Osteoblast (primary cell): ENCODE measurements at places on chromosomes 7 and 10. TPM values are rescaled to one million over a fixed set of nuclear protein-coding genes. Genes with fewer than 3 reads are reported as not detected.
A peak's percentile ranks its signal among the peaks of the same experiment; 100 is the strongest.

Gene CPVL
- total RNA-seq, result 0.36 TPM in 1 of 2 replicates, not detected in the other

Gene NUTM2A
- total RNA-seq, result 0.59 and 0.72 TPM in 2 replicates

Gene ZNF25
- total RNA-seq, result 16.6 and 18.6 TPM in 2 replicates

Gene ARMC3
- total RNA-seq, result under 0.01 TPM in 1 of 2 replicates, not detected in the other

Gene GRID2IP
- total RNA-seq, result under 0.01 TPM in 1 of 2 replicates, not detected in the other

Gene ZNF804B
- not detected in 2 replicates for total RNA-seq

Gene ADCY1
- total RNA-seq, result 0.59 and 1.1 TPM in 2 replicates

DNA sequence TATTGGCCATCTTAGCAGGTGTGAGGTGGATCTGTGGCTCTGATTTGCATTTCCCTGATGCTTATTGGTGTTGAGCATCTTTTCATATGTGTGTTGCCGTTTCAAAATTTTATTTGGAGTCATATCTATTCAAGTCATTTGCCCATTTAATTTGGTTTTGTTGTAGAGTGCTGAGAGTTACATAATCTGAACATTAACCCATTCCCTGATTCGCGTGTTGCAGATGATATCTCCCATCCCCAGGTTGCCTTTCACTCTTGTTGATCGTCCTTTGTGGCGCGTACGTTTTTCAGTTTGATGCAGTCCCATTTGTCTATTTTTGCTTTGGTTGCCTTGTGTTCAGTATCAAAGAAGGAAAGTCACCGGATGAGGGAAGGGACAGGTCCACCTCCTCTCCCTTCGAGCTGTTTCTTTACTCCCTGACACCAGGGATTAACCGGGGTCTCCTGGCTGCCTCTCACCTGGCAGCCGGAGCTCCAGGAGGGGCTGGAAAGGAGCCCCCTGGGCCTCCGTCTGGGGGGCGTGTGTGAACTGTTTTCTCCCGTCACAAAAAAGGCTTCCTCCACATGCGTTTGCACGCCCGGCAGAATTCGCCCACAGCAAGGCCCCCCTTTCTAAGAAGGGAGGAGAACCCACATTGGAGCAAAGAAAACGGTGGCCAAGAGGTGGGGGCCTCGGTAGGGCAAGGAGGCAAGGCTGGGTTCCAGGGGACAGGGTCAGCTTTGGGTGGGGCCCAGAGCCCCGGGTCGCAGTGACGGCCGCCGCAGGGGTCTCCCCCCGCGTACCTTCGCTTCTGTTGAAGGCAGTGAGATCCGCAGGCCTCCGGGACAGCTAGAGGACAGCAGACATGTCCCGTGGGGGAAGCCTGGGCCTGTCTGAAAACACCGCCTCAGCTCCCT lies 8.3 kb downstream of the MNX1 start:
- no peaks in the 10 kb centered on the region for H3K4me1 ChIP-seq
- no peak overlapping the region for H3K27ac ChIP-seq
- no peak overlapping the region for H3K4me3 ChIP-seq
- no peaks in the 10 kb centered on the region for H3K36me3 ChIP-seq
- peak; percentile 73 for DNase-seq
- peaks cover 95% of the 10 kb centered on the region for H3K27me3 ChIP-seq

DNA sequence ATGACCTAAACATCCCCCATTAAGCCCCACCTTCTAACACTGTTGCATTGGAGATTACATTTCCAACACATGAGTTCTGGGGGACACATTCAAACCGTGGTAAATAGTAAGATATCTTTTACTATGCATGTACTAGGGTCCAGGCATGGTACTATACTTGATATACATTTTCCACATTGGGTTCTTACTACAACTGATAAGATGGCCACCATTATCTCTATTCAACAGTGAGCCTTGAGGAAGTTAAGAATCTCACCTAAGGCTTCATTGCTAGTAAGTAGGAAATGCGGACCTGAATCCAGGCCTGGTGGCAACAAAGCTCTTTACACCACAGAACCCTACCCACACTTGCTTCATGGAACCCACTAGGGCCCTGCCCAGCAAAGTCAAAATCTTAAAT lies 5.7 kb downstream of the PANK1 start:
- H3K27me3 ChIP-seq, result no peaks in the 10 kb centered on the region
- H3K36me3 ChIP-seq, result no peaks in the 10 kb centered on the region
- no peak for DNase-seq
- no peak overlapping the region for H3K4me3 ChIP-seq
- peaks cover 5% of the 10 kb centered on the region for H3K4me1 ChIP-seq

- H3K4me1 ChIP-seq, result no peaks in the 10 kb centered on the region
- DNase-seq, result no peak
- no peak overlapping the region for H3K27ac ChIP-seq
- no peak overlapping the region for H3K4me3 ChIP-seq
- no peaks in the 10 kb centered on the region for H3K27me3 ChIP-seq
Measured at GRCh38 chr7:148142660-148143248, 447.8 kb upstream of the C7orf33 start.

GRCh38 chr10:44245601-44245938 lies 139.3 kb downstream of the CXCL12 start:
- H3K4me3 ChIP-seq, result no peak overlapping the region
- H3K4me1 ChIP-seq, result no peaks in the 10 kb centered on the region
- no peak overlapping the region for H3K27ac ChIP-seq
- H3K36me3 ChIP-seq, result no peaks in the 10 kb centered on the region

DNA sequence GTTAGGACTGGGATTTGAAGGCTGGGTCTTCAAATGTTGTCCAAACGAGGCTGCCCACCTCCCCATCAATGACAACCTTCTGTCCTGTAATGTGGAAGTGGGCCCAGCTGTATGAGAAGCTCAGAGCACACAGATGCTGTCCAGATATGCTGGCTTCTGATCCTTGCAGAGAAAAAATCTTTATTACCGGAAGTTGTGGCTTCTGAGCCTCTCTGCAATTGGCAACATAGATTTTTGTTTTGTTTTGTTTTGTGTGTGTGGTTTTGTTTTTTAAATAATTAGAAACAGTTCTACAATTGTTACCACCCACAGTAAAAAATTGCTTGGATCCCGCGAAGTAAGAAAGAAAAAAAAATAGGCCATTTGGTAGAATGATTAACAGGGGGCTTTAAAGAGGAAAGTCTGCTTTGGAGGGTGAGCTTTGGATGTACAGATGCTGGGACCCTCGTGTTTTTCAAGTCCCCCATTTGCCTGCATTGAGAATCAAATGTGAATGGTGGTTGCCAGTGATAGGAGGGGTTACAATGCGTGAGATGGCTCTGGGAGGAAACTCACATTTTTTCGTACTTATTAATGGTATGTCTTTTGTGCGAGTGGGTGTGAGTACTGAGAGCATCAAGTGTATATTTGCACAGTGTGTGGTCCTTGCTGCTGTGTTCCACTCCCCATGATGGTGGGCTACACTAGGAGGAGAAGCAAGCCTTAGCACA lies 153.2 kb downstream of the TCF7L2 start:
- no peaks in the 10 kb centered on the region for H3K27me3 ChIP-seq
- H3K36me3 ChIP-seq, result no peaks in the 10 kb centered on the region
- DNase-seq, result no peak
- H3K4me1 ChIP-seq, result peaks cover 24% of the 10 kb centered on the region
- peak overlapping the region; percentile 57 for H3K27ac ChIP-seq

DNA sequence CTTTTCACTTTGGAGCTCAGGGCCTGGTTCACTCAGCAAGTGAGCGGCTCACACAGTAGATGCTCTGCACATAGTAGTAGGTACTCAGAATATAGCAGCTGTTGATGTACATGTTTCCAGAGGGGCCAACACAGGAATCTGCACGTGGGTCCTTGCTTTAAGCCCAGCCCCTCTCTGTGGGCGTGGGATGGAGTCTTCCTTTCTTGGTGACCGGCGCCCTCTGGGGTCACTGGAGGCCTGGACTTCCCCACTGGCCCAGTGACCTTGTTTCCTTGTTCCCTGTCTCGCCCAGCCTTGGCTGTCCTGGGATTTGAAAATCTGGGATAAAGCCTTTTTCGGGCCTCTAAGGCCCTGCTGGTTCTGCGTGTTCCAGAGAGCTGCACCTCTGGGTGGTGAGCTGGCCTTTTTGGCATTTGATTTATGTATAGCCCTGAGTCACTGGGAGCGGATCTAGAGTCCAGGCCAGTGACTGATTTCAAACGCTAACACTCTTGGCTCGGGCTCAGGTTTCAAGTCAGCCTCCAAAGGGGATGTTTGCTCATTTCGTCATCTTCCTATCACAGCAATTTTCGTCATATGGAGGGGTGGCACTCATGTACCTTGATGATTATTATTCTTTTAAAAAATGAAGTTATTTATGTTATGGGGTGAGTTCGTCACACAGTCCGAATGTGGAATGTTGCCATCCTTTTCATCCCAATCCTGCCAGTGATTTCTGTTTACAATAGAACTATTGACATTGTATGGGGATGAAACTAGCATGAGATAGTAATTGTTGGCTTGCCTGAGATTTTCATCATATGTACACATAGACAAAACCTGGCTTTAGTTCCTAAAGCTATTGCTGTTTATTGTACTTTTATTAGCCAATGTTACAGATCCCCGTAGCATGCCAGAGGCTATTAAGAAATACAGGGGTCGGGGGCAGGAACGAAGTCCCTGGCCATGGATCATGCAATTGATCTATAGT lies 65.5 kb downstream of the CUX1 start:
- peaks cover 30% of the 10 kb centered on the region for H3K4me1 ChIP-seq
- H3K4me3 ChIP-seq, result peak overlapping the region; percentile 51
- no peaks in the 10 kb centered on the region for H3K36me3 ChIP-seq
- no peaks in the 10 kb centered on the region for H3K27me3 ChIP-seq
- DNase-seq, result peak; percentile 93
- peak overlapping the region; percentile 100 for H3K27ac ChIP-seq

DNA sequence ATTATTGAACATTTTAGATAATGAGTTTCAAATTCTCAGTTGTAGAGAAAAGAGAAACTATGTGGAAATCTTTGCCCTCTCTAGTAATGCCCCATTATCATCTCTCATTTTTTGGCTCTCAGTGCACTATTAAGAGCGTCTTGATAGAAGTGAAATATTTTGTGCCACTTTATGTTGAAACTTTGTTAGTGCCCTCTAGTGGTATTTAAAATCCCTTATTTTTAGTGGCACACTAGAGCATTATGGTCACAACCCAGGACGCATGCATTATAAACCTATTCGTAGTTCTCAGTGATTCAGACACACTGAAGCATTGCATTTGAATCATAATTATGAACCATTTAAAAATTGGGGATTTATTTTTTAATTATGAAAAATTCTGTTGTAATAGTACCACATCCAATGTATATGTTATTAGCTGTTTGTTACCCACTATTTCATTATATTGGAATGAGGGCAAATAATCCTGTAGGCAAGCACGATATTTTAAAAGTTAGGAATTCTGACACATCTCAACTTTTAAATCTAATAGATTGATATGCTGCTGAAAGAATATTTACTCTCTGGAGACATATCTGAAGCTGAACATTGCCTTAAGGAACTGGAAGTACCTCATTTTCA lies 21.9 kb downstream of the PDCD4 start:
- H3K27me3 ChIP-seq, result no peaks in the 10 kb centered on the region
- no peak for DNase-seq
- H3K4me3 ChIP-seq, result no peak overlapping the region
- H3K27ac ChIP-seq, result no peak overlapping the region

DNA sequence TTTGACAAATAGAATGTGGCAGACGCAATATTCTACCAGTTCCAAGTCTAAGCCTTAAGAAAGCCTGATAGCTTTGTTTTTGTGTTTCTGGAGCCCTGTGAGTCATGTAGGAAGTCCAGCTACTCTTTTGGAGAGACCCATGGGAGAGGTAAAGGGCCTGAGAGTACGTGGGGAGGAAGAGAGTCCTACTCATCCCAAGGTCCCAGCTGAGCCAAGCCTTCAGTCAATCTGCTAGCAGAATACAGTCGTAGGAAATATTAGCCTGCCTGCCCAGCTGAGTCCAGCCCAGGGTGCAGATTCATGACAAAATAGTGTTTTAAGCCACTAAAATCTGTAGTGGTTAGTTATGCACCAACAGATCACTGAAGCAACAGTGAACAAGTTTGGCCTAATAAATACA lies 9.0 kb upstream of the GNA12 start:
- H3K27me3 ChIP-seq, result no peaks in the 10 kb centered on the region
- peaks cover 12% of the 10 kb centered on the region for H3K4me1 ChIP-seq
- DNase-seq, result peak; percentile 90

- no peak overlapping the region for H3K4me3 ChIP-seq
- no peaks in the 10 kb centered on the region for H3K4me1 ChIP-seq
- DNase-seq, result peak; percentile 72
- H3K27ac ChIP-seq, result no peak overlapping the region
- H3K27me3 ChIP-seq, result peaks cover 27% of the 10 kb centered on the region
Measured at GRCh38 chr7:30690011-30690410, 7.8 kb upstream of the CRHR2 start.

DNA sequence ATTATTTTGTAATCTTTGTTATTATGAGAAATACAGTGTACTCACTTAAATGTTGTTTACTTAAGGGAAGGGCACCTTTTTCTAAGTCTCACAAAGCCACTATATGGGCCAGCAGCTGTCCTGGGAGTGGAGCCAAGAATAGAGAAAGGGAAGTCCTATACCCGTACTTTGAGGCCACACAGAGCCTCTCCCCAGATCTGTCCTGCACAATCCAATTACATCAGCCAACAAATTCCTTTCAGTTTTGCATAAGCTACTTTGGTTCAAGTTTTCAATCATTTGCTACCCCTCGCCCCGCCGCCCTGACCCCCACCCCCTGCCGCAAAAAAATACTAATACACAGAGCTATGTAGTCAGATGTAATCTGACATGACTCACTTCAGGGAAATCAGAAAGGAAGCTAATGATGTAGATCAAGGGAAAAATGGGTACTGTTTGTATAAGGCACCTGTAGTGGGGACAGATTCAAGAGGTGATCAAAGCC lies 297.4 kb upstream of the NEBL start:
- H3K4me1 ChIP-seq, result no peaks in the 10 kb centered on the region
- H3K27ac ChIP-seq, result no peak overlapping the region
- DNase-seq, result no peak
- H3K4me3 ChIP-seq, result no peak overlapping the region
- H3K36me3 ChIP-seq, result no peaks in the 10 kb centered on the region

DNA sequence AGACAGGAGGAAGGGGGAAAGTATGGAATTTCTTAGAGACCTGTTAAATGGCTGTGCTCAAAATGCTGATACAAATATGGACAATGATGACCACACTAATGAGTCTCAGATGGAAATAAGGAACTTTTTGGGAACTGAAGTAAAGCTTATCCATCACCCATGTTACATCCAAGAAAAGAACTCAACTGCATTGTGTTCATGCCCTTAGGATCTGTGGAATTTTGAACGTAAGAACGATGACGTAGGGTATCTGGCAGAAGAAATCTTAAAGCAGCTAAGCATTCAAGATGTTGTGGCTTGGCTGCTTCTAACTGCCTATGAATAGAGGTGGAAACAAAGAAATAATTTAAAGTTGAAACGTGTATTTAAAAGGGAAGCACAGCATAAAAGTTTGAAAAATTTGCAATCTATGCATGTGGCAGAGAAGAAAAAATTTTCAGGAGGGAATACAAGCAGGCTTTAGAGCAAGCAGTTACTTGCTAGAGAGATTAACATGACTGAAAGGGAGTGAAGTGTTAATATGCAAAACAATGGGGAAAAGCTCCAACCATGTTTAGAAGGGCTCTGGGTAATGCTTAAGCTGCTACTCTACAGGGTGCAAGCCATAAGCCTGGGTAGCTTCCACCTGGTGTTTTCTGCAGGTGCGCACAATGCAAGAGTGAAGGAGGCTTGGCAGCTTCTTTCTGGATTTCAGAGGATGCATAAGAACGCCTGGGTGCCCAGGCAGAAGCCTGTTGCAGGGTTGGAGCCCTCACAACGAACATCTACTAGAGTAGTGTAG lies 499.7 kb upstream of the SEMA3D start:
- no peak overlapping the region for H3K27ac ChIP-seq
- no peak overlapping the region for H3K4me3 ChIP-seq
- DNase-seq, result no peak

GRCh38 chr10:110225441-110225755 lies 18.0 kb downstream of the MXI1 start:
- H3K4me3 ChIP-seq, result peak overlapping the region; percentile 87
- H3K4me1 ChIP-seq, result peaks cover 12% of the 10 kb centered on the region
- H3K27me3 ChIP-seq, result no peaks in the 10 kb centered on the region
- H3K27ac ChIP-seq, result no peak overlapping the region
- no peak for DNase-seq
- no peaks in the 10 kb centered on the region for H3K36me3 ChIP-seq
